ENCODE measurements at places on chromosomes 6 and 20.
A peak's percentile ranks its signal among the peaks of the same experiment; 100 is the strongest.

DNA sequence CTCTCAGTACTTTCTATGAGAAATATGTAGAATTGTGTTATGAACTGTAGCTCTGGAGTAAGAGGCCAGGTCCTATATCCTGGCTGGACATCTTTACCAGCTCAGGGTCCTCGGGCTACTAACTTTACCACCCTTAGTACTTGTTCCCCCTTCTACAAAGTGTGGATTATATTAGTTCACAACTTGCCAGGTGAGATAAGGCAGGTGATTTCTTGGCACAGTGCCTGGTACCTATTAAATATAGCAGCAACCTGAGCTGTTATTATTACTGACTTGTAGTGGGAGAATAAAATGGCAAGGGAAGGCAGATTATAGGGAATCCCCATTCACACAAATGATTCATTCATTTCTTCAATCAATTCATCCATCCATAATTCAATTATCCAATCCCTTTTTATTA lies 150.1 kb downstream of the DOK5 start:
- DNase-seq, result no peak

- no peak for DNase-seq
Measured at GRCh38 chr6:169677096-169677495, 24.7 kb downstream of the WDR27 start.

GRCh38 chr20:35305682-35306556 lies 13.7 kb upstream of the FAM83C start:
- no peak for DNase-seq

- DNase-seq, result no peak
Measured at GRCh38 chr6:35596448-35597442, 84.0 kb upstream of the TULP1 start.

GRCh38 chr6:149897855-149898744 lies at the start of gene RAET1E:
Gene RAET1E, minus strand, starts transcription at chr6:149898113. Its CDS starts 7,212 bp downstream, at chr6:149890901.
- DNase-seq, result no peak

- no peak for DNase-seq
Measured at GRCh38 chr6:134447883-134448387, 130.0 kb upstream of the SGK1 start.

DNA sequence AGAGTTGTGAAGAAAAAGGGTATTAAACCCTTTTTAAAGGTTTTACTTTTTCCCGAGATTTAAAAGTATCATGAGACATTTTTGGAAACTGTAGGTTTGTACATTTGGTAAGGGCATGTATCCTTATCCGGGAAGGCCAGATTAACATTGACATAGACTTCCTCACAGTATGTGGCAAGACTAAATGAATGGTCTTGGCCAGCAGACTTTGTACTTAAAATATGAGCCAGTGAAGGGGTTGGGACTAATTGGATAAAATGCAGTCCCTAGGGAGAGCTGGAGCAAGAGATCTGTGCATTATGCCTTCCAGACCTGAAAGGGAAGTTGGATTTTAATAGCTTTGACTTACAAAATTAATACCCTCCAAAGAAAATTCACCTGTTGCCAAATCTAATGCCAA lies 60.4 kb upstream of the CCN2 start:
- DNase-seq, result no peak

GRCh38 chr6:56652994-56653393 lies 10.3 kb upstream of the DST start:
- no peak for DNase-seq

- DNase-seq, result no peak
Measured at GRCh38 chr20:37670351-37670791, 23.5 kb upstream of the CTNNBL1 start.

GRCh38 chr6:55082021-55082420 lies 92.3 kb upstream of the HCRTR2 start:
- no peak for DNase-seq

DNA sequence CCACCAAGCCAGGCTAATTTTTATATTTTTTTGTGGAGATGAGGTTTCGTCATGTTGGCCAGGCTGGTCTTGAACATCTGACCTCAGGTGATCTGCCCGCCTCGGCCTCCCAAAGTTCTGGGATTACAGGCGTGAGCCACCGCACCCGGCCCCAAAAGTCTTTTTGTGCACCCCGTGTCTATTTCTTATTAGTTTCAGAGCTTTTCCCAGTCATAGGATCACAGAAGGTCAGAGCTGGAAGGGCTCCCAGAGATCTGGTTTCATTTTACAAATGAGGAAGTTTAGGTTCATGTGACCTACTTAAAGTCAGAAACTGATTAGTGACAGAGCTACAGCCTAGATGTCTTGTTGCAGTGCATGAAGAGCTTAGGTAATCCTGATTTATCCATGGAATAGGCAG lies 1.6 kb upstream of the OGFRL1 start:
- no peak for DNase-seq

DNA sequence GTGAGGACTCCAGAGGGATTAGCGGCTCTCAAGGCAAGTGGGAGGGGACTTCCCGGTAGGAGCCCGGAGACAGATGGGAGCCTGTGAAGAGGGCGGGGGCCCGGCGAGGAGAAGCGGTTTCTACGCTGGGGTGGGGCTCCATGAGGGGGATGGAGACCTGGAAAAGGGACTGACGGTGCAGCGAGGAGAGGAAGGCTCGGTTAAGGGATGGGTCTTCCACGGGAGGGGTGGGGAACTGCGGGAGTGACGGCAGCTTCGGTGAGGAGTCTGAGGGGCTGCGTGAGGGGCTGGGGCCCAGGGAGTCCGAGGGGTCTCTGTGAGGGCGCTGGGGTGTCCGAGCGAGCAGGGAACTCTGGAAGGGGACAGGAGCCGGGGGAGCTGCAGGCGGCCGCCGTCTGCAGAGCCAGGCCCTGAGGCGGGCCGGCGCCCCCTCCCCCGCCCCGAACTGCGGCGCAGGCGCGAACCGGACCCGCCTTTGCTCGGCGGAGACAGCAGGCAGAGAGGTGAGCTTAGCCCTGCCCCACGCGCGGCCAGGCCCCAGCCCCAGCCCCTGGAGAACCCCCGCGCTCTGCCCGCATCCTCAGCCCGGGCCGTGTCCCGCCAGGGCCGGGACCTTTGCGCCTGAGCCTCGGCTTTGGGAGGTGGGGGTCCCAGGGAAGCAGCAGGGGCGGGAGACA lies at the start of gene NRSN2:
Gene NRSN2, plus strand, starts transcription at position 472 of the 677 bp plus-strand sequence. CDS start 2,533 bp downstream, outside the sequence.
- peak; percentile 66 for DNase-seq

DNA sequence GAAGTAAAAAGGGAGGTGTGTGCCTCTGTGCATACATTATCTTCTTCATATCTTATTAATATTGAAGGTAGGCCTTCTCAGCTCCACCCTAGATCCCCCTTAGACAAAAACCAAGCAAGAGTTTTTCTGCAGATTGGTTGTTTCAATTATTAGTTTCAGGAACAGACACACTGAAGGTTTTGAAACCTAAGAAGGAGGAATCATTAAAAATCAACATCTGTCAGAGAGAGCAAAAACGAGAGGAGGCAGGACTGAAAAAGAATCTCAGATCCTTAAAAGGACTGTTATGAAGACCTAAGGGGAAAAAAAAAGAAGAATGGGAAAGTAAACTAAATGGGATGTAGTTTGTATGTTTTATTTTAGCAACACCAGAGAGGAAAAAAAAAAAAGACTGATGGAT lies 560.8 kb upstream of the JAG1 start:
- no peak for DNase-seq

DNA sequence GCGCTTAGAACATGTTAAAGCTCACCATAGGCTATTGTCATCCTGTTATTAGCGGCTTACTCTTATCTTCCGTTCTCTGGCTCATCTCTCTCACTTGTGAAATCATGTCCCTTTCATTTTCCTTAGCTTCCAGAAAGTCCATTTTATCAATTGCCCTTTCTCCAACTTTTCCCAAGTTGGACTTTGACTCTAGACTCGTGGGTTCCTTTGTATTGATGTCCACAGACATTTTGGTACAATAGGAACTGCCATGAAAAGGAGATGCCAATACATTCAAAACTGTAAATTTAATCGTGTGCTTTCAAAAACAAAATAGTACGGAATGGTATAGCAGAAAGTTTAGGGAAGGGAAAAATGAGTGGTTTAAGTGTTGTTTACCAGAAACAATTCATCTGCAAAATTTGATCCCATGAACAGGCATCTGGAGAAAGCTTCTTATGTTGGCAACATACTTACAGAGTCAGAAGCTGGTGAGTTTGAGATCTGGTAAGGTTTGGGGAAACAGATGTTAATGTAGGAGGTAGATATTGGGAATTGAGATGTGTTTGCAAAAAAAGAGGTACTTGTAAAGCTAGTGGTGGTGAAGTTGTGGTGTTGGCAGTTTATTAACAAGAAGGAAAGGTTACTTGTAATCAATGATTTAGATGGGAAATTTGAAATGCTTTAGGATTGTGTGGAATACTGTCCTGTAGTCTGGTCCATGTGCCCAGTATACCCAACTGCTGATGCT lies 10.2 kb upstream of the HIVEP1 start:
- no peak for DNase-seq

- no peak for DNase-seq
Measured at GRCh38 chr20:15673206-15673605, 900.0 kb downstream of the KIF16B start.

- DNase-seq, result no peak
Measured at GRCh38 chr6:158290040-158290439, 22.2 kb upstream of the TULP4 start.

GRCh38 chr6:34068462-34069044 lies 77.3 kb downstream of the GRM4 start:
- no peak for DNase-seq

GRCh38 chr6:163707387-163708355 lies 293.2 kb downstream of the QKI start:
- DNase-seq, result no peak
